ENCODE measurements at places on chromosomes 3 and 15.
A peak's percentile ranks its signal among the peaks of the same experiment; 100 is the strongest.

- DNase-seq, result no peak
These were observed 44.6 kb upstream of the POLG start for GRCh38 chr15:89379251-89379695.

- no peak for DNase-seq
These were observed 998.6 kb upstream of the EPHA6 start for GRCh38 chr3:95815828-95816227.

GRCh38 chr15:48569591-48570302 is 75.8 kb downstream of the FBN1 start:
- no peak for DNase-seq

DNA sequence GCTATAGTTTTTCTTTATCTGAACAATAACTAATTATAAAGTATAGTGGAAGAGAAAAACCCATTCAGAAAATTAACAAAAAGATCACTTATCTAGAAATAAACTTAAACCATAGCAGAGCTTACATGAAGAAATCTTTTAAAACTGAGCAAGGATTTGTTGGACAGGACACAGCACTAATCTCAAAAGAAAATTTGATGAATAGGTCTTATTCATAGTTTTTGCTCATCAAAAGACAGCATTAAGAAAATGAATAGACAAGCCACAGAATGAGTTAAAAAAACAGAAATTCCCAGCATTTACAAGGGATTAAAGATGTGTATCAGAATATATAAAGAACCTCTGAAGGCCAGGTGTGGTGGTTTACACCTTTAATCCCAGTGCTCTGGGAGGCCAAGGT is 29.5 kb downstream of the PIK3CA start:
- no peak for DNase-seq

GRCh38 chr3:119918992-119919933 is 137.4 kb downstream of the NR1I2 start:
- no peak for DNase-seq

DNA sequence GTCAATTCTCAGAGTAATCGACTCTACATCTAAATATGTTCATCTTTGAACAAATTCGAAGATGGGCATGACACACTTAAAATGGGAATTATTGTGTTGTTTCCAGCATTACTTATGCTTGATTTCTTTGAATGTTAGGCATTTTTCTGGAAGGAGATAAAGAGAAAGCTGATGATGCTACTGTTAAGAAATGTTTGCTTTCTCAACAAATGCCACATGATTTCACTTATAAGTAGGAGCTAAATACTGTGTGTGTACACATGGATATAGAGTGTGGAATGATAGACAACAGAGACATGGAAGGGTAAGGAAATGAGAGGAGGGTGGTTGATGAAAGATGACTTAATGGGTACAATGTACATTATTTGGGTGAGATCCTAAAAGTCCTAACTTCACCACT is 400.9 kb downstream of the TBL1XR1 start:
- DNase-seq, result peak; percentile 34

DNA sequence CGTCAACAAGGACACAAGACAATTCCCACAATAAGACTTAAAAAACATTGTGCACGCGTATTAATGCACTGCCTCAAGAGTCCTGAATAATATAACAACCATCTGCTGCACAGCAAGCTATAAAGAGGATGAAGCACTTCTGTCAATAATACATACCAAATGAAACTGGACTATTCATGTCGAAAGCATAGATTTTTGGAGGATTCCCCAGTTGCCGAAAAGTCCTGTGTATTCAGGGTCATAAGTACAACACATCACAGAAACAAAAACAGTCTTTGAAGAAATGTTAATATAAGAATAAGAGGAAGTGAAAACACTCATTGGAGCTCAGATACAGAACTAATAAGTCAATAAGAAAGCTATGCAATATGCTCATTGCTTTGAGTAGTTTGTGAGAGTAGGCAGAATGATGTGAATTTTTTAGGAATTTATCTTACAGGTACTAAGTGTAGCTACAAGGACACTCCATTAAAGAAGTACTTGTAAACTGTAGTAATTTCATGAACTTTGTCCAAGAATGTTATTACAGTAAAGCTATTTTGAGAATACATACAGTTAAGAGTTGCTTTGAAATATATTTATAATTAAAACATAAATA is 31.6 kb downstream of the CBLB start:
- DNase-seq, result no peak

DNA sequence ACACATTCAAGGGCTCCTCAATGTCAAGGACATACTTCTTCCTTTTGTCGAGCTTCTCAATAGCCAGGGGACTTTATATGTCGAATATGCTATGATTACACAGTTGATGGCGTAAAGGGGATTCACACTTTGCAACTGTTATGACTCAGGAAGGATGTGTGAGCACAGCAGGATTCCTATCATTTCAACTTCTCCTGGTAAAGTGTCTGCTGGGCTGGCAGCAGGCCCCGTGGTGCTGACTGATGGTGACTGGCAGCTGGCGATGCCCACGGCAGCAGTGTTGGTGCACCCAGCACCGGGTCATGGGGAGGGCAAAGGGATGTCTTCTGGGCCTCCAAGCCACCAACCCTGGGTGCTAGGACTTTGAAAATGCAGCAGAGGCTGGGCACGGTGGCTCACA is 44.8 kb upstream of the GNB5 start:
- DNase-seq, result peak; percentile 18

- DNase-seq, result peak; percentile 68
These were observed 760.1 kb upstream of the CFAP20DC start for GRCh38 chr3:59809710-59810444.

GRCh38 chr3:118485693-118486092 is 549.0 kb downstream of the IGSF11 start:
- DNase-seq, result no peak

DNA sequence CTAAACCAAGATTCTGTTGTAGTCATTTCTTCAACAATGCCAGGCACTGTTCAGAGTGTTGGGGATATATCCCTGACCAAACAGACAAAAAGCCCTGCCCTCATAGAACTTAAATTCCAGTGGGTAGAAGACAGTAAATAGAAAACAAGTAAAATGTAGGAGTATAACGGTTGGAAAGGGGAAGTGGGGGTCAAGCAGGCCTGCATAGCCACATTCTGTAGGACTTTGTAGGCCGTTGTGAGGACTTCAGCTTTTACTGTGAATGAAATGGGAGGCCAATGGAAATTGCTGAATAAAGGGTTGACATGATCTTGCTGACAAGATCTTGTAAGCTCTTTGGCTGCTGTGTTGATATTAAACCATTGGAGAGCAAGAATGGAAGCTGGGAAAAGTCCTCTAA is 1.8 kb downstream of the MRPS11 start:
- DNase-seq, result no peak

GRCh38 chr3:188432802-188433520 is 279.0 kb downstream of the LPP start:
- DNase-seq, result no peak

- no peak for DNase-seq
These were observed 7.5 kb upstream of the CHMP2B start for GRCh38 chr3:87219611-87220010.

DNA sequence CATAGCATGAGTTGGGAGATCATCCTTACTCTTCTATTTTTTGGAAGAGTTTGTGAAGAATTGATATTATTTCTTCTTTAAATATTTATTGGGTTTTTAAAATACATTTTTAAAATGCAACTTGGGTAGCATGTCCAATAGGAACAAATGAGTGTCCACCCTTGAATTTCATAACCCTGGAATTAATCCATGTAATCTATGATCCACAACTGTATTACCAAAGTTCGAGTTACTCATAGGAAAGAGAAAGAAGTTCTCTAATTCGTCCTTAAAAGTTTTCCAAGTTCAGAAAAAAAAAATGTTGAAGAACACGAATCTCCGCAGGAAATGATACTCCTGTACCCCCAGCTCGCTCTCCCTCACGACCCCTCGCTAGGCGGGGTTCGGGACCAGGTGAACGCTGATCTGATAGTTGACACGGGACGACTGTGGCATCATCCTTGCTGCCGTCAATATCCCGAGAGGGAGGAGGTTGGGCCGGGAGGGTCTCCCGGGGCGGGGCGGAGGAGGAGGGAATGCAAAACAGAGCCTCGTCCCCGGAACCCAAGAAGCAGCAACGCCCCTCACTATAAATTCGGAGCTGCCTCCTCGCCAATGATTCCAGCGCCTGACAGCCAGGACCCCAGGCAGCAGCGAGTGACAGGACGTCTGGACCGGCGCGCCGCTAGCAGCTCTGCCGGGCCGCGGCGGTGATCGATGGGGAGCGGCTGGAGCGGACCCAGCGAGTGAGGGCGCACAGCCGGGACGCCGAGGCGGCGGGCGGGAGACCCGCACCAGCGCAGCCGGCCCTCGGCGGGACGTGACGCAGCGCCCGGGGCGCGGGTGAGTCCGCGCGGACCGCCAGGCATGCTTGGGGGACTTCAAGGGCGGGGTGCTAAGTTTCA is at the start of gene AGTR1:
Gene AGTR1, plus strand, starts transcription at position 598 of the 884 bp plus-strand sequence. CDS start 43,133 bp downstream, outside the sequence.
- DNase-seq, result no peak

- no peak for DNase-seq
These were observed 80.3 kb downstream of the FILIP1L start for GRCh38 chr3:100033903-100034471.

GRCh38 chr3:46860810-46861604 is 2.2 kb downstream of the MYL3 start:
- DNase-seq, result no peak

DNA sequence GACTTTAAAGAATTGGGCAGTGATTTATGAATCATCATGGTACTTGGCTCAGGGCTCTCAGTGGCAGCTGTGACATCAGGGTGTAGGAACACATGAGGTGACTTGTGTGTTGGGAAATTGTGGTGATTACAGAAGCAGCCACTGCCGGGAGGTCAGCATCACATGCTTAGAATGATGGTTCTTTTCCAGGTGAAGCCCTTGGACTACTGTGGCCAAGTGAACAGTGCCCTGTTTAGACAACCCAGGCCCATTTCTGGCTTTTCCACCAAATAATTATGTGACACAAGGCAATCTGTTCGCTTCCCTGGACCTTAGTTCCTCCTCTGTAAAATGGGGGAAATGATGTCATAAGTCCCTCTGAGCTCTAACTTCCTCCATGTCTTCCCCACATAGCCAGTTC is 139.7 kb upstream of the ROPN1 start:
- no peak for DNase-seq

DNA sequence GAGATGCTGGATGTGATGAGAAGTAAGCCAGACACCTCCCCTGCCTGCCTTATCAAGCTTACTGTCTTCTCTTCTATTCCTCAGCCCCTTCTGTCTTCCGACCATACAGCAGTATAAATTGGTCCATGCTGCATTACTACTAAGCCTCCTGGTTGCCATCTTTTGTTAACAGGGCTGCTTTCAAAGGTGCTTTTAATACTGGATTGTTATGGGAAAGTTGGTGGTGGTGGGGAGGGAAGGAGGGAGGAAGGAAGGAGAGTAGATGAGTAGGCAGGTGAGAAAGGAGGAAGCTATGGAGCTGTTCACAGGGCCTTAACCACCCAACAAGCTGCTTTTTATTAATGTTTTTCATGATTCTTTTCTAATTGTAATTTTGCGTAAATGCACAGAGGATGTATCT is 114.9 kb downstream of the SLC25A26 start:
- no peak for DNase-seq

DNA sequence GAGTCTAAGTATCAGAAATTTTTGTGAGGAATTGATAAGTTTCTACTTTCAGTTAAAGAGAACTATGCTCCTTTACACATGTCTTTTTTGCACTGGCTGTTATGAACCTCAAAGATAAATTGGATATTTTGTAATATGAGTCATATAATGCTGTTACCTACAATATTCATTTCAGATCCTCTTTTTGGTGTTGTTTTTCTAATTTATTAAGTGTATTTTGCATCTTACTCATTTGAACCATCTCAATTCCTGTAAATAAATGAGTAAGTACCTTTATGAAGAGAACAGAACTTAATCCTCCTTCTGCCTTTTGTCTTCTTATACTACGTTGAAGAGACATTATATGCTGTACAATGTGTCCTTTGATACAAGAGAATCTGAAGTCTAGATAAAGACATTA is 74.4 kb downstream of the ZIC1 start:
- DNase-seq, result no peak

- peak; percentile 78 for DNase-seq
These were observed 104.8 kb downstream of the PPP2R3A start for GRCh38 chr3:136070334-136070733.

- no peak for DNase-seq
These were observed 15.8 kb downstream of the NPTN start for GRCh38 chr15:73617301-73617831.

DNA sequence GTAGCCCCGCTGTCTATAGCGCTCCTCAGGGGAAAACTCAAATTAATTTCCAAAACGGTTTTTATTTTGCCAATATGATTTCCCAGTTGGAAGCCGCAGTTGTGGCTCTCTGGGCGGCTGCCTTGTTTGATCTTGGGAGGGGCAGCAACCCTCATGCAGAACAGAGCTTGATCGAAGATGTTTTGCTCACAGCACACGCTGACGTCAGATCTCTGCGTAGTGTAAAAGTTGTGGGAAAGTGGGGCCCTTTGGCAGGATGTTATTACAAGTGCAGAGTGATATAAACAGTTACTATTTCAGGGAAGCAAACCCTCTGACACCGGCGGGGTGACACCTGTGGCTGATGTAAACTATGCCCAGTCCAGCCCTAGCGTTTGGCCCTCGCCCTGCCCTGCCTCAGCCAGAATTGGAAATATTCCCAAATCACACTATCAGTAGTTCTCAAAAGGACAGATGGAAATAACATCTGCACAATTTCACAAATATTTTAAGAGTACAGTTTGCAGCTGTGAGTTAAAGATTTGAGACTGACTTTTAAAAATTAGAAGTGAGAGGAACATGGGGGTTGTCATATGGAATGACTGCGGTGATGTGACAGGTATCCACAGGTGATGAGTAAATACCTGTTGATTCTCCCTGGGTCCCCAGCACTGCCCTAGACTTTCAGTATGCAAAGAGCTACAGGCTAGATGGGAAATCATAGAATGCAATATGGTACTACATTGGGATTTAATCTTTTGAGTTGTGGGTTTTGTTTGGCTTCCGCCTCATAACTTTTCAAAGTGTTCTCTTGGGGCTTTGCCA is 1.7 kb downstream of the SYNM start:
- DNase-seq, result no peak

- DNase-seq, result no peak
These were observed 51.9 kb downstream of the STARD5 start for GRCh38 chr15:81271761-81272644.

- DNase-seq, result no peak
These were observed 242.6 kb upstream of the THBS1 start for GRCh38 chr15:39338251-39338650.

- DNase-seq, result no peak
These were observed 73.3 kb downstream of the UACA start for GRCh38 chr15:70690021-70690420.

GRCh38 chr15:28960979-28961378 is 75.2 kb downstream of the APBA2 start:
- DNase-seq, result peak; percentile 81

DNA sequence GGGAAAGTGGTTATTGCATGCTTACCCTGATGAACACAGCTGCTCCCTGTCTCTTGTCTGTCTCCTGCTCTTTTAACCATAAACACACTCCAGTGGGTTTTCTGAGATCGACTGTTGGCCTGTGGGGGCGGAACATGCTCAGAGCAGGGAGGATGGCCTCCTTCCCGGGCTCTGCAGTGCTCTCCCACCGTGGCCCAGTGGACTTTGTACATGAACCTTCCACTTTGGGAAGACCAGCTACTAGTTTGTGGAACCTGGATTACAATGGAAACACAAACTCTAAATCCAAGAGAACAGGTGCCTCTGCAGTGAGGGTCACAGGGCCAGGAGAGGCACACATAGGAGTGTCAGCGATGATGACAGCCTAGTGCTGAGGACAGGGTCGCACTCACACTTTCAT is 56.5 kb downstream of the KLF13 start:
- no peak for DNase-seq

- DNase-seq, result no peak
These were observed at the start of gene GRM7 for GRCh38 chr3:6860954-6861624. Gene GRM7 (plus strand): TSS chr3:6861115.

GRCh38 chr3:156685198-156685597 is 10.8 kb downstream of the TIPARP start:
- peak; percentile 63 for DNase-seq

Data from bronchial epithelial cell (primary cell).